Mucosa of descending colon (tissue), 3 donors: ENCODE measurements at places on chromosomes 5 and 9. TPM values are rescaled to one million over a fixed set of nuclear protein-coding genes. Genes with fewer than 3 reads are reported as not detected.

Gene FSTL4
- 0.57 TPM for total RNA-seq

Gene ANKRD31
- total RNA-seq: 0.17 TPM

Gene TMEM215
- total RNA-seq: not detected

Gene PCAT7
- 1.2 TPM for total RNA-seq

Gene INSL6
- total RNA-seq: not detected

Gene TAF11L10
- total RNA-seq: not detected

Gene PCDHGC3
- total RNA-seq: 50.5 TPM

Gene SPATA31D4
- not detected for total RNA-seq

Gene ANGPTL2
- 11.6 TPM for total RNA-seq

Gene ASPN
- total RNA-seq: 1.1 TPM
